Small intestine (tissue), 16 donors: ENCODE measurements at places on chromosomes 6 and 20.

- DNase-seq = no peak
Observed at GRCh38 chr6:43795421-43795820, 25.4 kb downstream of the VEGFA start.

GRCh38 chr20:38231531-38232121, 28.9 kb downstream of the KIAA1755 start:
- peak; percentile 6 for DNase-seq

DNA sequence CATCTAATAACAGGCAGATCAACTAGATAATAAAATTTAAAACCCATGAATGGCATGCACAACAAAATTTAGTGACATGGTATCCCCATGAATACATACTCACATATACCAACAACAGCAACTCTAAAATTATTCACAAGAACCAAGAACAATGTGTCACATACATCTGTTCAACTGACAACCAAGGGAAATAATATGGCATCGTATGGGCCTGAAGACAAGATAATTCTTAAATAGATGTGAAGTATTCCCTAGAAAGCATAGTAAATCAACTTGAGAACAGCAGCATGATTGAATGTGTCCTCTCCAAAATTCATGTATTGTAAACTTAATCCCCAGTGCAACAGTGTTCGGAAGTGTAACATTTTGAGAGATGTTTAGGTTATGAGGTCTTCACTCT, 635.5 kb downstream of the EYS start:
- DNase-seq = no peak

- DNase-seq = peak; percentile 66
Observed at GRCh38 chr6:169253337-169254238, at the start of gene THBS2. Gene THBS2, minus strand, starts transcription at chr6:169253846. Its CDS starts 3,062 bp downstream, at chr6:169250784.

DNA sequence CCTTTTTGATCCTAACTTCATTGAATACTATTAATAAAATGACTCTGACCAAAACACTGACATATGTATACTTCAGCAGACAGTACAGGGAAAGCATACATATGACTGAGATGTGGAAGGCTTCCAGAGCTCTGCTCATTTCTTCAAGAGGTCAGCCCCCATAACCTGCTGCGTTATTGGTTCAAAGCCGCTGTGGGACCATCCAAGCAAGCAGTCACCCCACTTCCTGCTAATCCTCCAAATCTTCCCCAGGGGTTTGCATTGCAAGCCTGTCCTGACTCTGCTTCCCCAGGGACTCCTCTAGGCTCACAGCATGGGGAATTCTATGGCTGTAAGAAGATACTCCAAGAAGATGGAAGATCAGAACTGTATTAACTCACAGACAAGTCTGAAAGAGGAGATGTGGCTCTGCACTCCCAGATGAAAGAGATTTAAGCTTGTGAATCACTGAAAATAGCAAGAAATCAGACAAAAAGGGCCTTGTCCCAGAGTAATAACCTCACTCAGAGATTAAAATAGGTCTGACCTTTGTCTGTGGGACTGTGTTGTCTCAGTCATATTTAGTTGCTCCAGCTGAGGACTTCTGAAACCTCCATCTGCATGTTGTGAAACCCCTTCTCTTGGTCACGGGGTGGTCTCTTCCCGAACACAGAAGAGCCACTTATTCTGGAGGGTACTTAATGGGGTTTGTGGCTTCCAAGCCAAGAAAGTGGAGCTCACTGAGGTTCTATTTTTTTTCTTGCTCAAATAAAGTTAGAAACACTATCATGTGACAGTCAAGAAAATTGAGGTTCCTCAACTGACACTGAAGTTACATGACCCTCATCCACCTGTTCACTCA, 101.5 kb upstream of the MARCKS start:
- DNase-seq = no peak

- DNase-seq = no peak
Observed at GRCh38 chr20:20295621-20296498, 72.0 kb upstream of the INSM1 start.

- DNase-seq = no peak
Observed at GRCh38 chr6:17869753-17870050, 117.7 kb downstream of the KIF13A start.

DNA sequence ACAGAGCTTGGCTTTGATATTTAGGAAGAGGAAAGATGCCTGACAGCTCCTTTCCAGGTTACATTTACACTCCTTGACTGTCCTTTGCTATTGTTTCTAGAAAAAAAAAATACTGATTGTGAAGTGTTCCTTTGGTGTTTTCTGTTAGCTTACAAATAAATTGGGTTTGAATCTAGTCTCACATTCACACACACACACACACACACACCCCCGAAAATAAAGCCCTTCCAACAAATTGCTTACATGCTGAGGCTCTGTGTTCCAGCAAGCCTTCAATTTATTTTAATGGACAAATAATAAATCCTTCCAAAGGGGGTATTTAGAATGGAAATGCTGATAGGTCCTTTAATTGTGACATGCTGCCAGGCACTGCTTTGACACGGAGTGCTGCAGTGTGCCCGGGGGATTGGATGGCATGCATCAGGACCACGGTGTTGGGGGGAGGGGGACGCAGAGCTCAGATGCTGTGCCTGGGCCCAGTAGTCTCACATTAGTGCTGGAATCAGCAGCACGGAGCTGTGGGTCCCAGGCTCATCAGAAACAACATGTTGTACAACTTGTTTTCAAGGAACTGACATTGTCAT, 199.9 kb downstream of the CD83 start:
- DNase-seq = no peak

GRCh38 chr6:157755746-157756411, 67.2 kb upstream of the SNX9 start:
- DNase-seq = no peak

GRCh38 chr6:147137986-147138385, 66.2 kb upstream of the STXBP5 start:
- DNase-seq = no peak

GRCh38 chr6:24458134-24458533, 31.2 kb downstream of the GPLD1 start:
- DNase-seq = no peak

- DNase-seq = peak; percentile 59
Observed at GRCh38 chr20:9594284-9594875, 80.0 kb downstream of the LAMP5 start.

DNA sequence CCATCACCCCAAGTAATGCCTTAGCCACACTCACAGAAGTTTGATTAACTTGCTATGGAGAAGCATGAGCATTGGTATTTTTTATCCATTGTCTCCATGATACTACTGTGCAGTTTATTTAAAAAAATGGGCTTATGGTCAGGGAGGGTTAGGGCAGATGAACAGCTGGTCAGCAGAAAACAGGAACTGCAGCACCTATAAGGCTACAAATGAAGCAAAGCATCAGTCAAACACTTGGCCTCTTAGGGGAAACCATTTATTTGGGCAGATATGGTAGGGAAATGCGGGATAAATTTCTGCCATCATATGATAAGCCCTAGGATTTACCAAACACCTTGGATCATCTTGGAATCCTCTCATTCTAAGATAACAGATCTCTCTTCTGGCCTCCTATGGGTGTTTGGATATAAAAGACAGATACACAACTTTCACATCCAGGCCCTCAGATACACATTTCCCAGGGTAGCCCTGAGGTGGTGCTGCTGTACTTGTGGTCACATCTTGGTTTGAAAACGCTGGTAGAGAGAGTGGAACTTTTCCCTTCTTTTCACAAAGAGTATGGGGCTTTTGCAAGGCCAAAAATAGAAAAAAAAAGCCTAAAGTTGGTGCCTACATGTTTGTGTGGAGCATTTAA, 42.8 kb upstream of the AHI1 start:
- DNase-seq = no peak

GRCh38 chr6:31821301-31822035, 6.1 kb upstream of the HSPA1B start:
- no peak for DNase-seq

GRCh38 chr6:169026175-169026574, 227.5 kb downstream of the THBS2 start:
- DNase-seq = no peak

- DNase-seq = peak; percentile 10
Observed at GRCh38 chr6:44446626-44447300, 59.3 kb downstream of the CDC5L start.

DNA sequence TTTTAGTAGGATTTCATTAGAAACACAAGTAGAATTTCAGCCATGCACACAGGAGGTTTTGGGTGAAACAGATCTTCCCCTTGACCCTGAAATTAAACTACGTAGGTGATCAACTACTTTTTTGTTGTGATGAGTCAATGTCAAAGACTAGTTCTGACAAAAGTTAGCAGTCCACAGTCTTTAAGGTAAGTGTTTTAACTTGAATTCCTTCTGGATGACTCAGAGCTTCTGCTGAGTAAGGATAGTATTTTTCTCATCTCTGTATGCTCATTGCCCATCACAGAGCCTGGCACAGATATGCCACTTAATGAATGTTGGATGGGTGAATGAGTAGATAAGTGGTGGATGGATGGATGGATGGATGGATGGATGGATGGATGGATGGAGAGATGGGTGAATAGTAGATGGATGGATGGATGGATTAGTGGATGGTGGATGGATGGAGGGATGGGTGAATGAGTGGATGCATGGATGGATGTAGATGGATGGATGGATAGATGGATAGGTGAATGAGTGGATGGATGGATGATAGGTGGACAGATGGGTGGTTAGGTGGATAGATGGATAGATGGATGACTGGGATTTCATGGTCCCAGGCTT, 165.3 kb downstream of the ZMYND8 start:
- no peak for DNase-seq

GRCh38 chr6:24391756-24392405, 10.9 kb upstream of the MRS2 start:
- no peak for DNase-seq

- no peak for DNase-seq
Observed at GRCh38 chr6:139050770-139051313, 22.3 kb downstream of the ABRACL start.

DNA sequence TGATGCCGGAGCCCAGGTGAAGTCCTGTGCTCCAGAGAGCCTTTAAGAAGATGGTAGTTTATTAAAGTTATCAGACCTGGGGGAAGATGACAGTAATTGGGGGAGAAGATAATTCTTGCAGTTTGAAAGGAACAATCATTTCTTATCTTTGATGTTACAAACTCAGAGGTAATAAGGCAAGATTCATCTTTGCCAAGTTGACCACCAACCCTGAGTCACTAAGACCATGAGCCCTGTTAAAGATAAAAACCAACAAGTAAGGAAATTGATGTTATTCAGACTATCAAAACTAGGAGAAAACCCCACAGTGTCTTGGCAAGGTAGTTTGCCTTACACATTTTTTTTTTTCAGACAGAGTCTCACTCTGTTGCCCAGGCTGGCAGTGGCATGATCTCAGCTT, 73.1 kb downstream of the MKKS start:
- no peak for DNase-seq

DNA sequence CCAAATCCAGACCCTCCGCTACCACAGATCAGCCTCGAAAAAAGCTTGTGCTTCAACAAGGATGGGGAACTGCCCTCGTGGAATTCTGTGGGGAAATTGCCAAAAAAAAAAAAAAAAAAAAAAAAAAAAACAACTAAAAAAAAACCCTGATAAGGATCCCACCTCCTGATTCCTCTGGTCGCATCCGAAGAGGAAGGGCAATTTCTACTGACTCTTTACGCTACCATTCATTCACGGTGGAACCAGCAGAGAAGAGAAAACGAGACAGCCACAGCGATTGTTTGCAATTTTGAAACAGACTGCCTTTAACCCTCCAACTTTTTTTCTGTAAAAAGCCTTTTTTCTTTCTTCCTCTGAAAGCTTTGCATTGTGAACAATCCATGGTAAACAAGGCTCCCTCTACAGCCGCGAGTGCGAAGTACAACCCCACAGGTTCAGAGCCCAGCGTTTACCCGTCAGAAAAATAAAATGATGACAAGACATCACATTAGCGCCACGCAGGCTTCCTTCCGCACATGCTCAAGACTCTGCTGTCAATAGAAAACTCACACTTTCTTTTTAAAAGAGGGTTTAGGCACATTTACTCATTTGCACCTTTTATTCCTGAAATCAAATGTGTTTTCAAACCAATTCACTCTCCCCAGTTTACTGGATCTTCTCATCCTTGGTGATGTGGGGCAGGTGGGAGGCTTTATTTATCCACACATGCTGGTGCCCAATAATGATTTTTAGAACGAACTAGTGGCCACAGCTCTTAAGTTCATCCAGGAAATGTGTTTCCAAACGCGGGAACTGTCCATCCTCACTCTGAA, 100.0 kb downstream of the NOL4L start:
- DNase-seq = peak; percentile 87

GRCh38 chr6:143348531-143348930, 102.0 kb downstream of the ADAT2 start:
- DNase-seq = no peak

DNA sequence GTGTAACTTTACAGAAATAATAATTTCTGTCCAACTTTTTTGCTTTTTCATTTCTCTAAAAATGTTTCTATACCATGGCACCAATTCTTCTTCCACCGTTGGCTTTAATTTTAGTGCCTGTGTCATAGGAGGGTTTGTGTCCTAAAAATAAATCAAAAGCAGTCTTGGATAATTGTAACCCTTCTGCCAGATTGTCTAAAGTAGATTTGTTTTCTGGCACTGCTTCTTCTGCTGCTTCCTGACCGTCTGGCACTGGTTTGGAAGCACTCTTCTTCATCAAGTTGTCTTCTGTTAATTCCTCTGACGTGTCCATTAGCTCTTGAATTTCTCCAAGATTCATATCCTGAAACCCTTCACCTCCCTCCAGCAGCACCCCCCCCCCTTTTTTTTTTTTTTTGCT, 33.1 kb downstream of the SCAF8 start:
- no peak for DNase-seq

- DNase-seq = no peak
Observed at GRCh38 chr6:168655462-168656152, 214.6 kb downstream of the SMOC2 start.

GRCh38 chr6:161104966-161105365, 113.4 kb downstream of the MAP3K4 start:
- DNase-seq = no peak

GRCh38 chr20:59437601-59438031, 137.2 kb downstream of the EDN3 start:
- no peak for DNase-seq

DNA sequence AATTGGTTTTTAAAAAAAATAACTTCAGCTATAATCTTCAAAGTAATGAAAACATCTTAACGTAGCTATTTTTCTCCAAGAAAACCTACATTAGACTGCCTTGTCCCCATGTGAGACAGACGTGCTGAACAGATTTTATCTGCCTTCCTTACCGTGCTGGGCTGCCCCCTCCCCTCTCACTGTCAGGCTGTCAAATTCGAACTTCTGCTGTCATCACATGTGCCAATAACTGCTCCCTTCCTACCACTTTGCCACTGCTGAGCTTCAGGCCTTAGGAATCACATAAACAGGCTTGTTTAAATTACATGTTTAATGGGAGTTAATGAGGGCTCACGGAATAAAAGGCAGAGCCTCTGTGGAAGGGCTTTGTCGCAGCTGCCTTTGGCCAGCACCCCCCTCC, 77.0 kb upstream of the NHSL1 start:
- DNase-seq = no peak
